Esophagus squamous epithelium (tissue), 5 donors: ENCODE measurements at places on chromosomes 1 and 21.

GRCh38 chr1:113630340-113631327, 128.7 kb downstream of the PHTF1 start:
- no peak for DNase-seq

GRCh38 chr1:13667691-13668090, 32.3 kb upstream of the PRDM2 start:
- no peak for DNase-seq

GRCh38 chr1:66267201-66267940, 266.6 kb upstream of the SGIP1 start:
- DNase-seq = no peak

- DNase-seq = no peak
Observed at GRCh38 chr1:201930137-201930536, 16.2 kb downstream of the LMOD1 start.

DNA sequence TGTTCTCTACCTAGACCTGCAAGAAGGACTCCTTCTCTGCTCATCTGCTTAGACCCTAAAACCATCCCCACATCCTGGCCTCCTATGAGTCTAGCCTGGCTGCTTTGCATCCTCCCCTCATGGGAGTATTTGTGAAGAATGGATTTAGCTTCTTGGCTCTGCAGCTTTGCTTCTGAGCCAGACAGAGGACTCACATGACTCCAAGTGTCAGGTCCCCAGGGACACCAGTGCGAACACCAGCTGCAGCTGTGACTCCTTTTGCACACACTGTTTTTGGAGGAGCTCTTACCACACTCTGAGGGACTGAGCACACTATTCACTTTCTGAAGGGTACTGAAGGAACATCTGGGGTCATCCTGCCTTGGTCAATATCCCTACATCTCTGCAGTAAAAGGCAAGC, 131.8 kb upstream of the SGIP1 start:
- no peak for DNase-seq

- no peak for DNase-seq
Observed at GRCh38 chr1:22490309-22490708, 38.7 kb downstream of the ZBTB40 start.

DNA sequence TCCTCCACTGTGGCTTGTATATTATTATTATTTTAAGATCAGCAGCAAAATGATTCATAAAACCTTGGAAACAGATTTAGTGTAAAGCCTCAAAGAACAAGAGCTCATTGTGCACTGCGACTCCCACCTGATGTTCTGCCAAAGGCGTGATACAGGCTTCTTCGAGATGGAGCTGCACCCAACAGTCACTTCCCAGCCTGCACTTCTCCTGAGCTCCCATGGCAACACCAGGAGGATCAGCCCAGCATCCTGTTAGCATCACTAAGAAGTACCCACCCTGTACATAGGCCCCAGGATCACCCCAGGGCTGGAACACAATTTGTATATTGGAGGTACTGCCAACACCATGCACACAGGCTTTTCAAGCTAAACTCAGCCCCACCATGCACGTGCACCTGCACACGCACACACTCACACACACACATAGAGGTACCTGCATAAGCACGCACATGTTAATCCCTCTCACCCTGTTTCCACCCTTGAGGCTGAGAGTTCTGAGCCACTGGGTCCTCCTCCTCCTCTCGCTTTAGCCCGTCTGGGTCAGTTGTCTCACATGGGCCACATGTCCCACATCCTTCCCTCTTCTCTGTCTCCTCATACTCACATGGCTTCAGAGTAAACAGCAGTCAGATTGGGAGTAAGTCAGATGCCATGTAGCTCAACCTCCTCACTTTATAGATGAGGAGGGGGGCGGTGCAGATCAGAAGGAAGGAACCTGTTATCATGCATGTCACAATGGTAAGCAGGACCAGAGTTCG, 281.9 kb upstream of the POU3F1 start:
- DNase-seq = no peak
